Fibroblast of skin of scalp (primary cell): ENCODE measurements at places on chromosomes 11 and 22.
A peak's percentile ranks its signal among the peaks of the same experiment; 100 is the strongest.

DNA sequence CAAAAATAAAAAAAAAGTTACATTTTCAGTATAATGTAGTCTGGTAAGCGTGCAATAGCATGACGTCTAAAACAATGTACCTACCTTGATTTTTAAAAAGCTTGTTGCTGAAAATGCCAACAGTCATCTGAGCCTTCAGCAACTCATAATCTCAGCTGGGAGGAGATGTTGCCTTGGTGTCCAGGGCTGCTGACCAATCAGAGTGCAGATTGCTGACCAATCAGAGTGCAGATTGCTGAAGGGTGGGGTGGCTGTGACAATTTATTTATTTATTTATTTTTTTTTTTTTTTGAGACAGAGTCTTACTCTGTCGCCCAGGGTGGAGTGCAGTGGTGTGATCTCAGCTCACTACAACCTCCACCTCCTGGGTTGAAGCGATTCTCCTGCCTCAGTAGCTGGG, 17.8 kb downstream of the ZBED4 start:
- no peak for DNase-seq

DNA sequence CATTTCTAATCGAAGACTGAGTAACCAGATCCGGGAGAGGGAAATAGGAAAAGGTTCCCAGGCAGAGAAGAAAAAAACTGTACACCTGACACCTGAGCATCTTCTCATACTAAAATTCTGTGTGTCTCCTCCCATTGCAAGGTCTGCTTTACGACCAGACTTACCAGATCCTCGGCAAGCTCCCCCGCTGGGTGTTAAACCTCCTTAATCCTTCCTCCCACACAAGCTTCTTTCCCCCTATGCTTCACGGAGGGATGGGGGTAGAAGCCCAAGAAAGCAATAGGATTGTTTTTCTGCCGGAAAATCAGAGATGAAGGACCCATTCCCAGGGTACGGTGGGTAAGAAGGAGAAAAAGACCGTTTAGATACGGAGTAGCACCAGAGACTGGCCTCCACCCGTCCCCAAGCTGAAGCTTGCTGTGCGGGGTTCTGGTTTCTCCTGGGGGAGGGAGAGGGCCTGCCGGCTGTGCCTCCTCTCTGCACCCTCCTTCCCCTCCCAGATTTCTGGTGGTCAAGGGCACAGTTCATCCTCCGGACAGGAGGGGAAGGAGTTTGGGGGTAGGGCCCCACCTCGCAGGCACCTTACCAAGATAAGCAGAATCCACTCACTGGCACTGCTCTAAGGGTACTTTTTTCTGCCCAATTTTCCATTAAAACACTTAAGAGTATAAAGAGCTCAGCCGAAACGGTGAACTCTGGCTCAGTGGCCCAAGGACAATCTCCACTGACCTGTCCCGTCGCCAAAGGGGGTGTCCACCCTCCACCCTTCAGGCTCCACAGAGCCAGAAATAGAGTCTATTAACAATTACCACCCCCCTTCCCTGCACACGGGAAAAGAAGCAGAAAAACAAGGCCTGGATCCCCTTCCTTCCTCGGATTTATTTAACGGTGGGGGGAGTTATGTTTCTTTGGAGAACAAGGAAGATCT, 1.2 kb downstream of the TOB2 start:
- peak; percentile 36 for DNase-seq

DNA sequence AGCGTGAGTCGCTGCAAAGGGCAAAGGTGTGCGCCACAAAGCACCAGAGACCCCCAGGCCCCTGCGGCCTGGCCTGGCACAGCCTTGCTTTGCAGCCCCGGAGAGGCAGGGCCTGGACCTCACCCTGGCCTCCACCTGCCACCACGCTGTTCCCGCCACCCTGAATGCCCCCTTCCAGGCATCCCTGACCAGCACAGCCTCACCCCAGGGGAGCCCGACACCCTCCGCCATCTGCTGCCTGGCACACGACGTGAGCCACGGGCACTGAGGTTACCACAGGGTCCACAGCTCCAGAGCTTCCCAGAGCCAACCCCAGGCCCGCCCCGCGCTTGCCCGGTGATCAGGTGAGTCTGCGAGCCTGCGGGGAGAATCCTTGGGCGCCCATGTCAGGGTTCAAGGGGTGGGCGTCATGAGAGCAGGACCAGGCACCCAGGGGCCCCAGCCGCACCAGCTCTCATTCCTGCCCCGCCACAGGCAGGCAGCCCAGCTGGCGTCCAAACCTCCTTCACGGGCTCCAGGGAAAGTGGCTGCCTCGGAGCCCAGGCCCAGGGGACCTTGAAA, 171.3 kb downstream of the BRD1 start:
- DNase-seq = no peak

- DNase-seq = no peak
These were observed 4.9 kb downstream of the PNPLA3 start for GRCh38 chr22:43928468-43928867.

GRCh38 chr22:24337894-24338645, 67.4 kb downstream of the SPECC1L start:
- no peak for DNase-seq

DNA sequence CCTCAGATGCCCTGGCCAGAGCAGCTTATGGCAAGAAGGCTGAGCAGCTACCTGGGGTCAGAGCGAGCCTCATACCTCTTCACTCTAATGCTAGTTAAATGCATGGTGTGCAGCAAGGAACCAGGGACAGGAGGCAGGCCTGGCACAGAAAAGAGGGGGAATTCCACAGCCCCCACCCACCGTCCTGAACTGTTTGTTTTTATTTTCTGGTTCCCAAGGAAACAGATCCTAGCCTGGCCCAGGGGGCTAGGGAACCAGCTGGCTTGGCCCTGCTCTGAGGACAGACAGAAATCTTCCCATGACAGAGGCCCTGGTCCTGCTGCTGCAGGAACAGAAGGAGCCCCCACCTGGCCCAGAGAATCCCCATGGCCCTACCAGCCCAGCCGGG, 40.4 kb downstream of the SLCO2B1 start:
- DNase-seq = no peak

DNA sequence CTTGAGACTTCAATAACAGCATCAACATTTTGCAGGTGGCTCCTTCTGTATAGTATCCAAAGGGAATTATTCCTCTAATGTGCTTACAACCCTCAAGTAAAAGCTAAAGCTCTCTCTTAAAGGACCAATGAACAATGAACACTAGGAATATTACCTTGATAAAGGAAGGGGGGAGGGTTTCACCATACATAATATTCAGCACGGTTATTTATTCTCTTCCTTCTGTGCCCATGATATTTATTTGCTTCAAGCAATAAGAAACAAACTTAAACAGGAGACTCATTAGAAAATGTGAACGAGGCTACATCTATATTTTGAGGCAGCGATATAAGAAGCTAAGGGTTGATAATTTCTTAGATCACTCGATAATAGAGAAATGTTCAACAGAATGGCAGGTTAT, 21.2 kb downstream of the BLID start:
- no peak for DNase-seq

DNA sequence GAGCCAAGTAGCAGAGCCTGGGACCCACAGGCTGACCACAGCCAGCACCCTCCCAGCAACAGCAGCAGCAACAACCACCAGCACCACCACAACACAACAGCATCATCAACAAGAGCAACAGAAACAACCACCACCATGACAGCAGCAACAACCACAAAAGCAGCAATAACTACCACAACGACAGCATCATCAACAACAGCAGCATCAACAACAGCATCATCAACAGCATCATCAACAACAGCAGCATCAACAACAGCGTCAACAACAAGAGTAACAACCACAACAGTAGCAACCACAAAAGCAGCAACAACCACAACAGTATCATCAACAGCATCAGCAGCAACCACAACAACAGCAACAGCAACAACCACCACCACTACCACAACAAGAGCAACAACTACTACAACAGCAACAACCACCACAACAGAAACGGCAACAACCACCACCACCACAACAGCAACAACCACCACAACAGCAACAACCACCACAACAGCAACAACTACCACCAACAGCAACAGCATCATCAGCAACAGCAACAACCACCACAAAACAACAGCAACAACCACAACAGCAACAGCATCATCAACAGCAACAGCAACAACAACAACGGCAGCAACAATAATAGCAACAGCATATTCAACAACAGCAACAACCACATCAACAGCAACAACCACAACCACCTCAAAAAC, 22.1 kb upstream of the FGF3 start:
- DNase-seq = no peak

GRCh38 chr11:33579101-33579500, 121.5 kb downstream of the C11orf91 start:
- DNase-seq = no peak

GRCh38 chr11:34317666-34318065, 40.1 kb downstream of the ABTB2 start:
- DNase-seq = no peak

DNA sequence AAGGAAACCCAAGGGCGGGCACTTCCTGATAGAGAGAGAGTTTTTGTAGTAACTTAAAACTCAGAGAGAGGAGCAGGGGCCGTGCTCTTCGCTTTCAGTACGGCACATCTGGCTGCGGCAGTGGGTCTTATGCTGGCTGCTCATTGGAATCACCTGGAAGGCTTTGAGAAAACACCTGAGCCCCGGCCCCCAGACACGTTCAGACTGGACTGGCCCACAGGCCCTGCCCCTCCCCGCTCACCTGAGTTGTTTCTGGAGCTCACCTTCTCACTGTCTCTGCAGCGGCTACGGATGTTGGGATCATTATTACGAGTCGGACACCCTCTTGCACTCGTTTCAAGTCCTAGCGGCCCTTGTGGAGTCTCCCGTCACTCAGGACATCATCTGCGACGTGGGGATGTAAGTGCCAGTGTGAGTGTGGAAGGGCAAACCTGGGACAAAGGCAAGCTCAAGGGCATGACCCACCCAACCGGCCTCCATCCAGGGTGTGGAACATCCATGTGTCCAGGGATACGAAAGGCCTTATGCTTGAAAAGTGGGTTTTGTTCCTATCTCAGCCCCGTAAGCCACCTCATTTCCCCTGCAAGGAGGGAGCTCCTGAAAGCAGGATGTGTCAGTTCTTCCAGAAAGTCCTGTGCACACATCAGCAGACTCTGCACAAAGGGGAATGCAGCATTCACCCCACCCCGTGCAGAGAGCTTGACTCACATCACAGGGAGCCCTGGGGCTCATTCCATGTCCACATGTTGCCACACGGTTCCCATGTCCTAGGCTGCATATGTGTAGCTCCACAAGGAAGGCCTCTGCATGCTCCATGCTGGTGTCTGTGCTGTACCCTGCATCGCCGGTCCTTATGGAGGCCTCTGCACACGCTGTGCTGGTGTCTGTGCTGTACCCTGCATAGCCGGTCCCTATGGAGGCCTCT, 5.4 kb downstream of the NADSYN1 start:
- DNase-seq = no peak

DNA sequence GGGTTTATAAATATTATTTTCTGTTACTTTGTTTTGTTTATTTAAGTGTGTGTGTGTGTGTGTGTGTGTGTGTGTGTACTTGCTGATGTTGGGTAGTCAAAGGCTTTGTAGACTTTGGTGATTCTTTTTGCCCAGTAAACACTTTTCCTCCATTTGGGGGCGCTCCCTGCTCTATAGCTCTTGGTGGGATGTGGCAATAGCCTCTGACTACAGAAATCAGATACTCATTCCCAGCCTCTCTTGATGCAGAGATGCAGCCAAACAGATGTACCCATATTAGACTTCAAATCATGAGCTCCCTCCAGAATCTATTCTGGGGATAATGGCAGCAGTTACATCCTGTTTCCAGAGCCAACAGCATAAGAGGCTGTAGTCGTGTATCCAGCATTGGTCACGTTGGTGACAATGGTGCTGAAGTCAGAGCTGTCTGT, 33.4 kb upstream of the APOL5 start:
- DNase-seq = peak; percentile 42

DNA sequence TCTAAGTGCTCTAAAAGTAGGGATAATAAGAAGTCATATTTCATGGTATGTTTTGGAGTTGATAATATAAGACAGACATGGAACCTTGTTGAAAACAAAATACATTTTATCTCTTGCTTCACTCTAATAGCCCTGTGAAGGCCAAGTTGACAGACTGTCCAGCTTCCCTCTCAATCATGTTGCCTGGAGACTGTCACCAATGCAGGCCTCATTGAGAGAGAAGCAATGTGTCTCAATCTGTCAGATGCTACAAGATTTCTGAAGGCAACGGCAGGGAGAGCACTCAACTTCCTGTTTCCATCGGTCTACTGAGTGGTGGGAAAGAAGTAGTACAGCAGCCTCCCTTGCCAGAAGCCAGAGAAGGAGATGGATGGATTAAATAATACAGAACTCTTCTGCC, 23.6 kb upstream of the FJX1 start:
- no peak for DNase-seq

DNA sequence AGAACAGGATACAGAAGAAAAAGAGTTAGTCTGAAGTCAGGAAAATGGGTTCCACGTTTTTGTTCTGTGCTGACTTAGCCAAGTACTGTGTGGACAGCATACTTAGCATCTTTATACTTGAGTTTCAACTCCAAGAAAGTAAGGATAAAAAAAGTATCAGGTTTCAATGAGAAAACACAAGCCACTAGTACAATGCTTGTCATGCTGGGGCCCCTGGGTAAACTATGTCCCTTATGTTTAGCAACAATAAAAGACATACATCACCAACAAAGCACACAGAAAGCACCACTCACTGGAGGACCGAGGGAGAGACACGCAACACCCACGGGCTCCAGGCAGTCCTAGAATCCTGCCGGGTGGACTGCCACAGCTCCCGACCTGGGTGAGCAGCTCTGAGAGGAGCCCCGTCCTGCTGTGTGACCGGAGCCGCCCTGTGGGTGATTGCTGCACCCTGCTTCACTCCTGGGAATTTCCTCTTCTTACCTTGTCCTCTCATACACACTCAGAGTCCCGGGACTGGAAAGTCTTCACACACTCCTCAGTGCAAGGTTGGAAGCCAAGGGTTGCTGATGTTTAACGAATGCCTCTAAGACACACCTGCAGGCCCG, 890.5 kb downstream of the BRD1 start:
- no peak for DNase-seq
